ENCODE measurements at places on chromosomes 4 and X.

GRCh38 chr4:660401-660800 is 13.7 kb downstream of the ATP5ME start:
- no peak for DNase-seq

GRCh38 chrX:14030174-14030530 is 460 bp upstream of the GEMIN8 start:
- DNase-seq, result no peak

DNA sequence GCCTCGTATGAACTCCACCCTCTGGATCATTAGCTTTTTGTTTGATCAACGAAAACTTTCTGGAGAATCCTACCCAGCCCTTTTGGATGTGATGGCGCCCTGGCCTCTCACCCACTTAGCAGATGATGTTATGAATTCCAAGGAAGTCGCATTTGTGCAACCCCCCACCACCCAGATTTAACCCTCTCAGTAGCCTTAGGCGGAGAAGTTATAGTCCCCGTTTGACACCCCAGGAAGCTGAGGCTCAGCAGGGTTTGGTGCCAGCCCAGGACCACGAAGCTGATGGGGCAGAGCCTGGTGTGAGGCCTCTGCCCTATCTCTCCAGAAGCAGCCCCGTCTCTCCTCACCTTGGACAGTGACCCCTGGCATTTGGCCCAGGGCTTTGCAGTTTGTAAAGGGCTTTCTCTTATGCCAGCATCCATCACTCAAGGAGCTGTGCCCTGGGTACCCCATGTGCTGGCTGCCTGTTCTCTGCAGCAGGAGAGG is 1.0 kb downstream of the WFS1 start:
- DNase-seq, result no peak

DNA sequence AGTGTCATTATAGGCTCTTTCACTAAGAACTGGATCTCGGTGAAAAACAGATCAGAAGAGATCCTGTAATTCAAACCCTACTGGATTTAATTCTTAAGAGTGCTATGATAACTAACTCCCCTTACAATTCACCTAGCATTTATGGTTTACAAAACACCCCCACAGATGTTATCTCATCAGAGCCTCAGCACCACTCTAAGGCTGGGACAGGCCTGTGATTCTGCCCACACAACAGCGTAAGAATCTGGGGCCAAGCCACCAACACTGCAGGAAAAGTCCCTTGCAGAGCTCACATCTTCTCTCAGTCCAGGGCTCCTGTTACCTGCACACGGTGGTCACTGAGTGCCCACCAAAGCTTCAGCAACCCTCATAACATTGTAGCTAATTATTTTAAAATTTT is 8.9 kb downstream of the MFAP3L start:
- DNase-seq, result no peak
